Chondrocyte (in vitro differentiated cells): ENCODE measurements at places on chromosomes 11 and 22. TPM values are rescaled to one million over a fixed set of nuclear protein-coding genes. Genes with fewer than 3 reads are reported as not detected.

DNA sequence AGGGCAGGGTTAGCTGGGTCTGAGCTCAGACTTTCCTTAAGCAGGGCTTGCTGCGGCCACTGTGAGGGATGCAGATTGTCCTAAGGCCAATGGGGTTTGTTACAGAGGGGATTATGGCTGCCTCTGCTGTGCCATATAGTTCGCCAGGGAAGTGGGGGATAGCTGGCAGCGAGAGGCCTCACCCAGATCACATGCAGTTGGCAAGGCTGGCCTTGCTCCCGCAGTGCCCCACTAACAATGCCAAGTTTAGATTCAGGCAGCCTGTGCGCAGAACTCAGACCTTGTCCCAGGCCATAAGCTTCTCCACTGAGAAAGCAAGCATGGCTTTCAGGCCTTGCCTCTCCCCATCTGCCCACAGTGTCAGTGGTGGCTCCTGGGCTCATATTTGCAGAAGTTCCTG lies 4.7 kb upstream of the APOL2 start:
- no peak for DNase-seq
- peaks cover 4% of the 10 kb centered on the region for H3K36me3 ChIP-seq
- peak overlapping the region; percentile 92 for H3K27ac ChIP-seq
- peaks cover 47% of the 10 kb centered on the region for H3K4me1 ChIP-seq

DNA sequence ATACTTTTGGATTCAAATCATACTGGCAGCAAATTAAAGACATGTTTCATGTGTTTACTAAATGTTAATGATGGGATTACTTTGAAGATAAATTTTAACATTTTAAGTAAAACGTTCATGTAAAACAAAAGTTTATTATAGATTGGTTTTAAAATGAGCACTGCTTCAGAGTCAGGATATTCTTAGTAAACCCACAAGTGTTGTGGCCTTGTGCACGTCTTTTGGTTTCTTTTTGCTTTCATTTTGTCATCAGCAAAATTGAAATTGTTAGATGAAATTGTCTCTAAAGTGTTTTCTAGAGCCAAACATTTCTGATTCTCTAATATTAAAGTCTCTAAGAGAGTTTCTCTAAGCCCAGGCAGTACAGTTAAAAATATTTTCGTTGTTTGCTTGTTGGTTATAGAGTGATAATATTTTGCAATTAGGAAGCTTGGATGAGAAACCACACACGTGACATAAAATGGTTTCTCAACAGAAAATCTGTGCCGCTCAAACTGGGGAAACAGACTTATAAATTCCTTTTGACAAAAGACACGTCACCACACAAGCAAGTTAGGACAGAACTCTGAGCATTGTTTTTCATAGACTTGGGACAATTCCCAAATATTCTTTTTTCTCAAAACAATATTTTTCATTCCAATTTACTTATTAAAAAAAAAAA lies 164.4 kb downstream of the TEAD1 start:
- H3K27ac ChIP-seq, result no peak overlapping the region
- H3K27me3 ChIP-seq, result no peaks in the 10 kb centered on the region
- H3K4me3 ChIP-seq, result no peak overlapping the region
- no peak for DNase-seq
- no peaks in the 10 kb centered on the region for H3K36me3 ChIP-seq
- peaks cover 69% of the 10 kb centered on the region for H3K4me1 ChIP-seq

- DNase-seq, result no peak
- peaks cover 26% of the 10 kb centered on the region for H3K27me3 ChIP-seq
- H3K4me1 ChIP-seq, result no peaks in the 10 kb centered on the region
- no peaks in the 10 kb centered on the region for H3K36me3 ChIP-seq
- no peak overlapping the region for H3K4me3 ChIP-seq
Observed at GRCh38 chr22:49616356-49617231, 211.1 kb downstream of the BRD1 start.

DNA sequence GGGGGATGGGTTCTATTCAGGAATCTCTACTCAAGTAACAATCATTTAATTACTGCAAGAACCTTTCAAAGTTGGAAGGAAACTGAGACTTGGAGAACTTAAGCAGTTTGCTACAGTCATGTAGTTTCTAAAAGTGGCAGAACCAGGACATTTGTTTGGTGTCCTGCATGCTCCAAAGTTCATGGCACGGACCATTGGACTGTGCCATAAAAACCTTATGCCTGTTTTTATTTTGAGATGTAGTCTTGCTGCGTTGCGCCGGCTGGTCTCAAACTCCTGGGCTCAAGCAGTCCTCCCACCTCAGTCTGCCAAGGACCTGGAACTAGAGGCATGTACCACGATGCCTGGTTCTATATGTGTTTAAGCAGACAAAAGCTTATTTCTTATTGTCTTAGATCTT lies 18.6 kb upstream of the AIFM3 start:
- H3K27me3 ChIP-seq, result no peaks in the 10 kb centered on the region
- H3K36me3 ChIP-seq, result peaks cover 9% of the 10 kb centered on the region
- no peak overlapping the region for H3K4me3 ChIP-seq
- no peak for DNase-seq
- no peak overlapping the region for H3K27ac ChIP-seq
- H3K4me1 ChIP-seq, result peaks cover 26% of the 10 kb centered on the region

- H3K27me3 ChIP-seq, result peaks cover 72% of the 10 kb centered on the region
- H3K27ac ChIP-seq, result no peak overlapping the region
- peaks cover 4% of the 10 kb centered on the region for H3K36me3 ChIP-seq
- no peaks in the 10 kb centered on the region for H3K4me1 ChIP-seq
- peak; percentile 50 for DNase-seq
Observed at GRCh38 chr22:36734171-36735058, 30.9 kb upstream of the CACNG2 start.

- H3K4me3 ChIP-seq, result no peak overlapping the region
- no peak overlapping the region for H3K27ac ChIP-seq
- peaks cover 12% of the 10 kb centered on the region for H3K36me3 ChIP-seq
- no peak for DNase-seq
- no peaks in the 10 kb centered on the region for H3K27me3 ChIP-seq
Observed at GRCh38 chr11:126290887-126291286, 8.0 kb downstream of the TIRAP start.

- peaks cover 9% of the 10 kb centered on the region for H3K4me1 ChIP-seq
- no peak for DNase-seq
- peaks cover 14% of the 10 kb centered on the region for H3K27me3 ChIP-seq
- no peak overlapping the region for H3K4me3 ChIP-seq
Observed at GRCh38 chr11:11626128-11626527, 4.3 kb upstream of the GALNT18 start.

- peaks cover 34% of the 10 kb centered on the region for H3K4me1 ChIP-seq
- DNase-seq, result no peak
- H3K27me3 ChIP-seq, result no peaks in the 10 kb centered on the region
- peaks cover 17% of the 10 kb centered on the region for H3K36me3 ChIP-seq
- no peak overlapping the region for H3K27ac ChIP-seq
Observed at GRCh38 chr11:111983187-111983986, 41.8 kb upstream of the DLAT start.

DNA sequence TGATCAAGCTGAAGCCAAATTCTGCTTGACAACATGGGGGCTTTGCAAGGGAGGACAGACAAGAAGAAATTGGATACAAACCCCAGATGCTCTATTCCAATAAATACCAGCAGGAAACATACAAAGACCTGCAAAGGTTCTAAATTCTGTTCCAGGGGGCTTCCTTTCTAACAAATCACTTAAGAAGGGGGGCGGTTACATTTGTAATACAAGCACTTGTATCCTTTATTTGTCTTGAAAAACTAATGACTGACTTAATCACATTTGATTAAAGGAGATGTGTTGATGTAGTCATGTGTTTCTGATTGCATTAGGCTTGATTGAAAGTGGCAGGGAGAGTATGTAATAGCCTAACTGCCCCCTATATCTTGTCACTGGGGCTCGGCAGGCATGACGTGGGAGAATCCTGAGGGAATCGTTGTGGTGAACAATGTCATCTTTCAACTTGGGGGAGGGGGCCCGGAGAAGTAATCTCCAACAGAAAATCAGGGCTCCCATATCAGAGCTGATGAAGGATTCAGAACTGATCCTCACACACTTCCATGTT lies 361.7 kb downstream of the INSC start:
- H3K27ac ChIP-seq, result no peak overlapping the region
- H3K27me3 ChIP-seq, result peaks cover 20% of the 10 kb centered on the region
- no peaks in the 10 kb centered on the region for H3K4me1 ChIP-seq
- DNase-seq, result no peak
- H3K36me3 ChIP-seq, result no peaks in the 10 kb centered on the region

- no peak overlapping the region for H3K27ac ChIP-seq
- H3K4me3 ChIP-seq, result no peak overlapping the region
- DNase-seq, result no peak
- H3K36me3 ChIP-seq, result no peaks in the 10 kb centered on the region
Observed at GRCh38 chr22:35600476-35600875, 16.7 kb downstream of the MB start.

DNA sequence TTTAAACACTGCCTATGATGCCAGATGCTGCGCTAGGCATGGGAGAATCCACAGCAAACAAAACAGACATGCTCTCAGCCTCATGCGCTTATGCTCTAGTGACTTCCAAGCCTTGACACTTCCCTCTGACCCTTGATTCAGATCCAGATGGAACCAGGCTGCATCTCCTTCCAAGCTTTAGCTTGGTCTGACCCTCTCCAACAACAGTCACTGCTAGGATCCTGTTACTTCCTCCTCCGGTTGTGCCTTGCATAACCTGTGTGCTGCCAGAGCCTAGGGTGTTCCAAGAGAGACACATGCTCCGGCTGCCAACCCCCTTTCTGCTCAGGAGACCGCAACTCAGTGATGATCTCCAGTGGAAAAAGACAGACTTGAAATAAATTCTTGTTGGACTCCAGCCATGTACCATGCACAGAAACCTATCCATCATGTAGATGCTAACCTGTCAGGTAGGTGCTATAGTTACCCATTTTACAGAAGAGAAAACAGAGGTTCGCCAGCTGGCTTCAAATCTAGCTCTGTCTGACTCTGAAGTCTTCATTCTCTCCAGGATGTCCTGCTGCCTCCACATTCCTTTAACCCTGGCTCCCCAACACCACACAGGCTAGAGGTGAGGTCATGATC lies 136.3 kb upstream of the TEAD1 start:
- DNase-seq, result no peak
- H3K4me1 ChIP-seq, result peaks cover 46% of the 10 kb centered on the region
- H3K36me3 ChIP-seq, result peaks cover 7% of the 10 kb centered on the region

DNA sequence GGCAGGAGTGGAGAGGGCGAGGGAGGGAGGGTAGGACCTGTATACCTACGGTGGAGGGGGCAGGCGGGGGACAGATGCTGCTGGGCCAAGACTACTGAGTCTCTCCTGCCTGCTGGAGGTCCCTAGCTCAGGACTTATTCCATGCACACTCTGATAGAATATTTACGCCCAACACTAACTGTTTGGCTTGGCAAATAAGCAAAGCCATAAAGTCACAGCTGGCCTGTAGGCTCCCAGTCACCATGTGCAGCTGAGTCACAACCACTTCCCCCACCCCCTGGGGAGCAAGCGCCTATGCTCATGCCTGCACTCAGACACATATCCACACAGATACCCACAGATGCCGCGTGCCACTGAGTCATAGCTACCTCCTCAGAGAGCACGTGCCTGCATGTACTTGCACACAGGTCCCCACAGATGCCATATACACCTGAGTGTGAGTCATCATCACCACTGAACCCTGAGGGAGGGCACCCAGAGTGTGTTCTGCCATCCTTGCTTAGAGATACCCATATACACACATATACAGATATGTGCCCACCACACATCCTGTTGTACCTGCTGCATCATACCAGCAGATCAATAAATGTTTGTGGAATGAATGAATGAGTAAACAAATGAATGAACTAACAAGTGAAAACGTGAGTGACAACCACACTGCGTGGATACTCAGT lies 95.8 kb downstream of the SWAP70 start:
- peak; percentile 97 for DNase-seq
- peaks cover 3% of the 10 kb centered on the region for H3K36me3 ChIP-seq
- H3K4me1 ChIP-seq, result peaks cover 74% of the 10 kb centered on the region
- peak overlapping the region; percentile 99 for H3K27ac ChIP-seq

DNA sequence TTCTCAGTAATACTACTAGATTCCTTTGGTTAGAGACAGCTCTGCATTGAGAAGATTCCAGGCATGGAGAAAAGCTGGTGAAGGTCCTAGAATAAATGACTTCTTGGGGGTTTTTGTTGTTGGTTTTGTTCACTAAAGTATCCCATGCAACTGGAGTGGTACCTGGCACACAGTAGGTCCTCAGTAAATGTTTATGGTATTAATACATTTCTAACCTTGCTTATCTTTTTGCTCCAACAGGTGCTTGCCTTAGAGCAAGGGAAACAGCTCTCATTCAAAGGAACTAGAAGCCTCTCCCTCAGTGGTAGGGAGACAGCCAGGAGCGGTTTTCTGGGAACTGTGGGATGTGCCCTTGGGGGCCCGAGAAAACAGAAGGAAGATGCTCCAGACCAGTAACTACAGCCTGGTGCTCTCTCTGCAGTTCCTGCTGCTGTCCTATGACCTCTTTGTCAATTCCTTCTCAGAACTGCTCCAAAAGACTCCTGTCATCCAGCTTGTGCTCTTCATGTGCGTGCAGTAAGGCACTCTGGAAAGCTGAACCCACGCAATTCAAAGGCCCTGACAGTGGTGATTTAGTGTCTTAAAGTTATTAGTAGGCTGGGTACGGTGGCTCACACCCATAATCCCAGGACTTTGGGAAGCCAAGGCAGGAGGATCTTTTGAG lies 2.0 kb downstream of the TMEM138 start:
- DNase-seq, result no peak
- H3K4me3 ChIP-seq, result peak overlapping the region; percentile 93
- peak overlapping the region; percentile 8 for H3K27ac ChIP-seq
- peaks cover 48% of the 10 kb centered on the region for H3K4me1 ChIP-seq
- peaks cover 12% of the 10 kb centered on the region for H3K36me3 ChIP-seq

DNA sequence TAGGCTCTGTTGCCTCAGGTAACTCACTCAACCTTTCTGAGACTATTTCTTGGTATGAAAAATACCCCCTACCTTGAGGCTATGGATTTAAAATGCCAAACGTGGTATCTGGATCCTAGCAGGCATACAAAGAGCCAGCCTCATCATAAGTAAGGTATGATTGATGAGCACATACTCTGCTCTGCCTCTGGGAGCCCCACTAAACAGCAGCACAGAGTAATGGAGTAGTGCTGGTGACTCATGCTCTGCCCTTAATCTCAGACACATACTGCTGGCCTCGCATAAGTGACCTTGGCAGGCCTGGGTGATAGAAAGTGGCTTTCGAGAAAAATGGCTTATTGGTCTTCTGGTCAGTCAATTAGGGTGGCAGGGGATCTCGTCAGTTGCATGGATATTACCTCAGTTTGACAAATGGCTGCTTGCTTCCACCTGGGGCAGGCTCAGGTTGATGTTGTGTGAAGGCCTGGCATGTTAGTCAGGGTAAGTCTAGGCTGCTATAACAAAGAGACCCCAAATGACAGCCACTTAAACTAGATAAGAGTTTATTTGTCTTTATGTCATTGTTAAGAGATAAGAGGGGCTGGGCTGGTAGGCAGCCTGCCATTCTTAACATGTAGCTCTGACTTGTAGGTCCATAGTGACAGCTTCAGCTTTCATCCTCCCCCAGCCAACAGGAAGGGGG lies 15.2 kb upstream of the SLC6A5 start:
- no peak for DNase-seq
- peaks cover 7% of the 10 kb centered on the region for H3K27me3 ChIP-seq
- no peak overlapping the region for H3K4me3 ChIP-seq
- H3K27ac ChIP-seq, result no peak overlapping the region
- no peaks in the 10 kb centered on the region for H3K4me1 ChIP-seq

NPTXR gene
- total RNA-seq, result 23.4 to 37.5 TPM (median 35.0 TPM) in 3 replicates

MPPED1 gene
- not detected in 3 replicates for total RNA-seq

HEPN1 gene
- not detected in 3 replicates for total RNA-seq

PATE4 gene
- total RNA-seq, result not detected in 3 replicates

SEPTIN5 gene
- total RNA-seq, result 113 to 214 TPM (median 197 TPM) in 3 replicates

GRIK4 gene
- 0.37 to 0.51 TPM (median 0.49 TPM) in 3 replicates for total RNA-seq

CTSC gene
- total RNA-seq, result 0.77 to 4.8 TPM (median 2.7 TPM) in 3 replicates

UPK3A gene
- total RNA-seq, result not detected in 3 replicates

SEPTIN3 gene
- total RNA-seq, result 0.87 to 0.92 TPM (median 0.92 TPM) in 3 replicates

NLRP6 gene
- not detected in 3 replicates for total RNA-seq

KCTD14 gene
- 0.36 to 0.48 TPM (median 0.47 TPM) in 3 replicates for total RNA-seq
